Globus pallidus (tissue), 1 donor: ENCODE measurements at places on chromosomes 6 and 20.

DNA sequence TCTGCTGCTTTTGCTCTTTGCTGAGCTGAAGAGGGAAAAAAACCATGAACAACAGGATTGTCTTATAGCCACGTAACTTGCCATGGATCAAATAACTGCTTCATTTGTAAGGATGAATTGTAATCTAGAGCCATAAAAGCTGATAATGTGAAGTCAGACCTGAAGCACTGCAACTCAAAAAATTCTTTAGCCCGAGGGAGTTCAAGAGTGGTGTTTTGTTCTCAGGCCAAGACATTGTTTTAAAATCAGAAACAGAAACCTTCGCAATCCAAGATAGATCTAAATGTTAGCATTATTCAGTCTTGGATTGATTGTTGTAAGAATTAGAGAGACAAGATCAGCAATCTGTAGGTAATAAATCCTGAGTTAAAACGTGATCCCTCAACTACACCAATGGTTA, at the start of gene TRAPPC3L:
TSS of gene TRAPPC3L (minus strand) at position 34 of the 400 bp plus-strand sequence. CDS start 170 bp downstream, outside the sequence.
- DNase-seq = no peak

GRCh38 chr20:39395478-39396291, 433.5 kb downstream of the DHX35 start:
- DNase-seq = no peak

GRCh38 chr6:167662881-167663205, 163.9 kb upstream of the AFDN start:
- no peak for DNase-seq

DNA sequence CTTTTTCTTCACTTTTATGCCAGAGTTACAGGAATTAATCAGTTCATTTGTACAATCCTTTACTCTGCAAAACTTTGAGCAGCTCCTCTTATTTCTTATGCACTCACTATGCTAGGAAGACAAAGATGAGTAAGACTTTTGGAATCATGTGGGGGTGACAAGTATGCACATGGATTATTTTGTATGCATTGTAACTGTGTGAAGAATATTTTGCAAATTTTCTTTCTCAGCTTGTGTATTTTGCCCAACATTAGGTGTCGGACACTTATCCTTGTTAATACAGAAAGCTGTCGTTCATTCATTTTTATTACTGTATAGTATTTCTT, 88.6 kb downstream of the PPP1R14C start:
- DNase-seq = no peak

- DNase-seq = no peak
These were observed 15.9 kb downstream of the AGPAT4 start for GRCh38 chr6:161257793-161258457.

- no peak for DNase-seq
These were observed 54.4 kb upstream of the RBM24 start for GRCh38 chr6:17226786-17227233.

- DNase-seq = no peak
These were observed 443.8 kb downstream of the BCKDHB start for GRCh38 chr6:80550281-80550680.

DNA sequence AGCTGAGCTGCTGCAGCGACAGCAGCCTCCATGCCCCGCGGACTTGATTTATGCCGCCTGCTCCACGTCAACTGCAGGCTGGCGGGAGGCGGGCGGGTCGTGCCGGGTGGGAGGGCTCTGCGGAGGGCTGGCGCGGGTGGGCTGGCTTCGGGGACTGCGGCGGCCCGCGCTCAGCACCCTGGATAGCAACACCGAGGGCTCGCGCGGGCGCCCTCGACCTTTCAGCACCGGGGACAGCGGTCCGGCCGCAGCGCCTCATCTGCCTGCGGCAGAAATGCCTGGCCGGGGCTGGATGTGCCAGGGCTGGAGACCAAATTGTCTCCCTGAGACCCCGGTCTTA, 792 bp downstream of the SNAP25 start:
- peak; percentile 76 for DNase-seq

- no peak for DNase-seq
These were observed 13.7 kb upstream of the BLCAP start for GRCh38 chr20:37541326-37541725.

DNA sequence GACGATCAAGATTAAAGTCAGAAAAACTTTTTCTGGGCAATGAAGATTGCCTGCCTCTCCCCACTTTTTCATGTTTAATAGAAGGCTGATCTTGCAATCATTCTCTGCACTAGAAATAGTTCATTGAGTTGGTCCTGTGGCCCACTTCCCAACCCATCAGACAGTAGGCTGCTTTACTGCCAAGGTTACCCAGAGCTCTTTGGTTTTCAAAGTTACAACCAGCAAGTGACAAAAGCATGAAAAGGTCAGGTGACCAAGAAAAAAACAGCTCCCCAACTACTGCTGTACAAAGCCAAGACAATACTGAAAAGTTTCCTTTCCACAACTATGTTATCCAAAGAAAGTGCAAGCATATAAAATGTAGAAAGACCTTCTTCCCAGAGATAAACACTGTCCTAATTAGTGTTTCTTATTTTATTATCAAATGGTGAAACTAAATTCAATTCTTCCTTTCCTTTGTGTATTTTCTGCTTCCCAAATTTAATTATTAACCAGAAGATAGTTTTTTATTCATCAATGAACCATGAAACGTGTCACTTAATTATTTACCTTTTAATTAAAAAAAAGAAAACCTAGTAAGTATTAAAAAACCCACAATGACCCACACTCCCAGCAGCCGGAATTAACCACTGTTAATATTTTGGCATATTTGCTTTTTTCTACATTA, 16.6 kb downstream of the DNAAF9 start:
- peak; percentile 57 for DNase-seq

- DNase-seq = no peak
These were observed 785.6 kb downstream of the QKI start for GRCh38 chr6:164200071-164200470.

DNA sequence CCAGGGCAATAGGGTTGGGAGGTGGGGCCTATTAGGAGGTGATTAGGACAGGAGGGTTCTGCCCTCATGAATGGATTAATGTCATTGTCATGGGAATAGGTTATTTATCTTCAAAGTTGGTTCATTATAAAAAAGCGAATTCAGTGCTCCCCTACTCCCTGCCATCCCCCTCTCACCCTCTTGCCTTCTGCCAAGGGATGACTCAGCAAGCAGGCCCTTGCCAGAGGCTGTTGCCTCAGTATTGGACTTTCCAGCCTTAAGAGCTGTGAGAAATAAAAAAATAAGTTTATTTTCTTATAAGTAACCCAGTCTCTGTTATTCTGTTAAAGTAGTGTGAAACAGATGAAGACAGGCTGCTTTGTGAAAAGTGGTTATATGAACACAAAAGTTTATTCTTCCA, 381.1 kb upstream of the ZFP64 start:
- no peak for DNase-seq

- no peak for DNase-seq
These were observed 771 bp downstream of the ARFRP1 start for GRCh38 chr20:63706852-63707557.

GRCh38 chr20:57244627-57245214, 21.7 kb downstream of the BMP7 start:
- DNase-seq = no peak

GRCh38 chr6:34095136-34095505, 50.8 kb downstream of the GRM4 start:
- DNase-seq = no peak
